Body of pancreas (tissue), 4 donors: ENCODE measurements at places on chromosomes 5 and 9. TPM values are rescaled to one million over a fixed set of nuclear protein-coding genes. Genes with fewer than 3 reads are reported as not detected.

PCDHGA12 gene
- total RNA-seq: 5.3 TPM

SVEP1 gene
- 34.0 TPM for total RNA-seq

TRIM36 gene
- 3.0 TPM for total RNA-seq

CCNI2 gene
- total RNA-seq: 1.6 TPM

PCDHGA6 gene
- 5.2 TPM for total RNA-seq

FNIP1 gene
- 35.9 TPM for total RNA-seq

PFN3 gene
- not detected for total RNA-seq

HEXB gene
- total RNA-seq: 157 TPM

FRMD3 gene
- 4.6 TPM for total RNA-seq
